ENCODE measurements at places on chromosomes 7 and 10. TPM values are rescaled to one million over a fixed set of nuclear protein-coding genes. Genes with fewer than 3 reads are reported as not detected.

DNA sequence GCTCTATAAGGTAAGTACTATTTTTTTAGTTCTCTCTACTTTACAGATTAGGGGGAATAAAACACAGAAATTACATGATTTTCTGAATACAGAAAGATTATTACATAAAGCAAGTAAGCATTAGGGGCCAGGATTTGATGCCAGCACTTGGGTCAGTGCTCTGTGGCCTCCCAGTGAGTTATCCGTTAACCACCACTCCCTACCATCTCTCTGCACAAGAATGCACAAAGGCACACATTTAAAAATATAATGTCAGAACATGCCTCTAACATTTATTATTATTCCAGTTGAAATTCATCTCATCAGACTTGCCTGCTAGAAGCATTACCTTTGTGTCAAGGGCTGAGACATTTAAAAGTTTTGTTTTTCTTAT lies 59.0 kb downstream of the MET start:
- DNase-seq, result no peak

Gene ITGA8
- total RNA-seq, result 1.1 TPM

Gene MGAM2
- total RNA-seq, result 1.9 TPM

Gene FAM24B
- 3.9 TPM for total RNA-seq

Gene COA1
- 57.4 TPM for total RNA-seq

GRCh38 chr10:55374060-55374459 lies 573.0 kb upstream of the PCDH15 start:
- no peak for DNase-seq

Gene GIMAP2
- 15.1 TPM for total RNA-seq

GRCh38 chr10:34609287-34609940 lies 205.7 kb downstream of the PARD3 start:
- no peak for DNase-seq

Gene PRSS37
- total RNA-seq, result not detected

DNA sequence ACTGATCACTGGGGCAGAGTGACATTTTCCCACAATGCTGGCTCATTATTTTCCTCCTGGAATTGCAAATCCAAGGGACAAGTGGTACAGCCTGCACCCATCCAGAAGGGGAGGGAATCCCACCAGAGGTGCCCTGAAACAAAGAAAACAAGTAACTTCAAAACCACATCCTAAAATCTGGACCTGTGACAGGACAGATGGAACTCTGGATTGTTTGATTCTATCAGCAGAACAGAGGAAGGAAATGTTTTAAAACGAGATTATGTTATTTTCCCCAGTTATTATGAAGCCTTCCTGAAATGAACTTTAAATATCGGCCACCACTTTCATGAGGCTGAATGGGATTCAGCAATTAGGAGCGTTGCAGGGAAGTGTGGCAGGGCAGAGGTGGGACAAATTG lies 62.2 kb upstream of the ECHDC3 start:
- DNase-seq, result no peak

GRCh38 chr10:125881192-125881591 lies at the start of gene DHX32:
DHX32 (minus strand) TSS chr10:125881292; CDS start chr10:125880824, 468 bp downstream.
- DNase-seq, result no peak

Gene OPALIN
- not detected for total RNA-seq

GRCh38 chr7:95441042-95441823 lies 6.4 kb upstream of the PON2 start:
- DNase-seq, result no peak

Gene HMX3
- total RNA-seq, result not detected

DNA sequence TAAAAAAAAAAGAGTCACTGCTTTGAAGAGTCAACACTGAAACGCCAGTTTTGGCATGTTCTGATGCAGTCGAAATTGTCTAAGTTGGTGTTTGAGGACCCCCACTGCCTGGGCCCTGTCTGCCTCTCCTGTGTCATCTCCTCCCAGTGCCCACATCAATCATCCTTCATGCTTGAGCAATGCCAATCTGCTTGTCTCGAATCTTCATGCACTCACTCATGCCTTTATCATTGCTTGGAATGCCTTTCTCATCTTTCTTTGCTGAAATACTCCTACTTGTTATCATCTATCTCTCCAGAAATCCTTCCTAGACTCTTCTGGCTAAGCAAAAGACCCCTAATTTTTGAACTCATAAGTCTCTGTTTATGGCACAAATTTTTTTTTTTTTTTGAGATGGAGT lies 42.1 kb upstream of the PLPP4 start:
- no peak for DNase-seq

- DNase-seq, result no peak
These were observed 153.4 kb downstream of the SGMS1 start for GRCh38 chr10:50470345-50470744.

Gene NPC1L1
- total RNA-seq, result 0.32 TPM

DNA sequence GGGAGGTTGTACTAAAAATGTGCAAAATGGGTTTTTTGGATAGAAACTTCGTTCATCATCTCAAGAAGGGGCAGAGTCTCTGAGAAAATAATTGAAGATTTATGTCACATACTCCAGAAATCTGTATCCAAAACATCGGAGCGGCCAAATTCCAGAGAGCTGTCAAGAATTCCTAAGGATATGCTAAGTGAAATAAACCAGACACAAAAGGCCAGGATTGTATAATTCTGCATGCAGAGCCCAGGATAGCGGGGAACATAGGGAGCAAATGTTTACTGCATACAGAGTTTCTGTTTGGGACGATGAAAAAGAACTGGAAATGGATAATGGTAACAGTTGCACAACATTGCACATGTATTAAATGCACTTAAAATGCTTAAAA lies 224.2 kb upstream of the AUTS2 start:
- DNase-seq, result no peak

- no peak for DNase-seq
These were observed 10.6 kb upstream of the LRRC72 start for GRCh38 chr7:16515785-16516685.

DNA sequence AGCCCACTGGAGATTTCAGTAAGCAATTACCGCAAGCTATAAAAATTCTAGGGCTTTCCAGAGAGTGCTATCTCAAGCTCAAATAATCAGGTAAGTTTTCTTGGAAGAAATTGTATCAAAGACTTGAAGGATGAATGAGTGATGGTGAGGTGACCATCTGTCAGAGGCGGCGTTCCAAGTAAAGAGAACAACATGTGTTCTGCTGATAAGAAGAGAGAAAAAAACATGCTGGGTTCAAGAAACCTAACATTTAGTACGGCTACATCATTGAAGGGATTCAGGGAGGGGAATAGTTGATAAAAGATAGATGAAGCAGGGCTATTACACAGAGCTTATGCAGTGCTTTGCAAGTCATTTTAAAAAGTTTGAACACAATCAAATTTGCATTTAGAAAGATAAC lies 100.7 kb downstream of the GNAI1 start:
- no peak for DNase-seq

Gene RELN
- total RNA-seq, result 3.6 TPM
